Hair follicular keratinocyte (primary cell): ENCODE measurements at places on chromosomes 2 and 18. TPM values are rescaled to one million over a fixed set of nuclear protein-coding genes. Genes with fewer than 3 reads are reported as not detected.

Gene PROKR1
- total RNA-seq = not detected in 2 replicates

Gene UGT1A8
- not detected in 2 replicates for total RNA-seq

Gene KATNAL2
- total RNA-seq = 0.76 and 1.2 TPM in 2 replicates

Gene TWIST2
- 13.0 and 23.1 TPM in 2 replicates for total RNA-seq

Gene SLC19A3
- 0.08 and 6.6 TPM in 2 replicates for total RNA-seq

Gene GIGYF2
- 22.8 and 26.4 TPM in 2 replicates for total RNA-seq

Gene EVX2
- not detected in 2 replicates for total RNA-seq

Gene RASGRP3
- total RNA-seq = not detected in 2 replicates

Gene CYRIA
- 0.30 and 0.31 TPM in 2 replicates for total RNA-seq

Gene MYO3B
- 1.1 and 2.5 TPM in 2 replicates for total RNA-seq

Gene ZNF514
- 4.8 and 6.2 TPM in 2 replicates for total RNA-seq

Gene RNASEH1
- 22.3 and 25.7 TPM in 2 replicates for total RNA-seq

Gene EGR4
- total RNA-seq = not detected in 2 replicates

Gene LTBP1
- 72.8 and 83.8 TPM in 2 replicates for total RNA-seq
